ENCODE measurements at places on chromosomes 6 and 20.

GRCh38 chr6:30931272-30931671 is 698 bp downstream of the SFTA2 start:
- no peak for DNase-seq

DNA sequence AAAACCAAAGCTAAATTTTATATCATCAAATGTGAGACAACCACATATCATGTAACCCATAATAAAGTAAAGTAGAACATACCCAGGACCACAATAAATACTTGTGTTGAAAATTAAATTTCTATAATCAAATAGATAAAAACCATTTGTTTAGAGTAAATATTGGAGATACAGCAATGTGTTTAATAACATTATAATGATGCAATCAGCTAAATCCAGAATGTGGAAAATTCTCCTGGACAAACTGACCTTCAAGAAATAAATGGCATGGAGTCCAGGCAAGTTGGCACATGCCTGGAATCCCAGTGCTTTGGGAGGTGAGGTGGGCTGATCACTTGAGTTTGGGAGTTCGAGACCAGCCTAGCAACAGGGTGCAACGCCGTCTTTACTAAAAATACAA is 84.0 kb downstream of the GPX5 start:
- DNase-seq = no peak

DNA sequence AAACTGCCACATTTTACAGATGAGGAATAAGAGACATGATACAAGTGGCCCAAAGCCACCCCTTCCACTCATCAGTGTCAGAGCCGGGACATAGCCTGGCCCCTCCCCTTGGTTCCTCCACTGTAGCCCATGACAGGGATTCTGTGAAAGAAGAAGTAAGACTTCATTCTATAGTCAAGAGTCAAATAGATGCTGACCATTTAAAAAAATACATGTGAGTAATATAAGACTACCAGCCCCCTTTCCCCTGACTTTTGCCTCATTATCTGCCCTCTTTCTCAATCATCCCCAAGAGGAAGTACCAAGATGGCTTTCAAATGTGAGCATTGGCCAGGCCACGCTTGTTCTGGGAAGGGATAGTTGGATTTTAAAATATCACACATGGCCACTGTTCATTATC is 57.8 kb upstream of the TAB2 start:
- DNase-seq = no peak

DNA sequence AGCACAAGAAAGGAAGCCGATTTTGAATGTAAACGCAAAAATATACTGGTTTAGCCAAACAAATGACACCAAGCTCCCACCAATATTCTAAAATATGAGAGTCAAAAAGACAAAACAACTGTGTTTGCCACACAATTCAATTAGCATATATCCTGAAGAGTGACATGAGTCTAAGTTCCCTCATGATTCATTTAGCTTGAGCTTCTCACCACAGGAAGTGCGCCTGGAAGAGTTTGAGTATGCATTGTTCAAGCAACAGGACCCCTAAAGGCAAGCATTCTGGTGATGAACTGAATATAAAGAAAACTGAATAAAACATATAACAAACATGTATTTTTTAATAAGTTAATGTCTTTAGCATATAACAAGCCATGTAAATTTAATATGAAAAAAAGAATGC is 115.2 kb upstream of the RUNX2 start:
- no peak for DNase-seq

DNA sequence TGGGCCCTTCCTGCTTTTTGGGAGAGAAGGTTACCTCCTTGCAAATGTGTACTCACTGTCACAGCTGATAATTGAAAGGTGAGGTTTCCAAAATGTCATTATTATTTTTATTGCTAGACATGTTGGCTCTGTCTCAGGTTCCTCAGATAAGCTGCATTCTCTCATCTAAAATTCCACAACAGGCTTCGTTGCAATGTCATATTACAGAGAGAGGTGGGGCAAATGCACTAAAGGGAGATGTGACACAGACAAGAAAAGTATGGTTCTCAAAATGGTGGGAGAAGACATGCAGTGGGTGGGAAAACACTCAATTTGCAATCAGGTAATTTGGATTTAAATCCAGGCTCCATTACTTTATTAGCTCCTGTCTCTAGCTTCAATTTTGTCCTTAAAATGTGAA is 256.4 kb upstream of the POU3F2 start:
- DNase-seq = no peak

DNA sequence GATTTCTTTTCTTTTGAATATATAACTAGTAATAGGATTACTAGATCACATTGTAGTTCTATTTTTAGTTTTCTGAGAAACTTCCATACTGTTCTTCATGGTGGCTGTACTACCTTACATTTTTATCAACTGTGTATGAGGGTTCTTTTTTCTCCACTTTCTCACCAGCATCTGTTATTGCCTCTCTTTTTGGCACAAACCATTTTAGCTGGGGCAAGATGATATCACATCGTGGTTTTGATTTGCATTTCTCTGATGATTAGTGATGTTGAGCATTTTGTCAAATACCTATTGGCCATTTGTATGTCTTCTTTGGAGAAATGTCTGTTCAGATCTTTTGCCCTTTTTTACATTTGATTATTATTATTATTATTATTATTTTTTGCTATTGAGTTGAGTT is 86.1 kb upstream of the TCF21 start:
- DNase-seq = no peak

- no peak for DNase-seq
Observed at GRCh38 chr6:46923476-46923875, 1.7 kb upstream of the ADGRF5 start.

- DNase-seq = no peak
Observed at GRCh38 chr6:139308286-139308916, 16.6 kb upstream of the TXLNB start.
